CD4-positive, alpha-beta T cell treated with Interleukin-15 for 4 hours (primary cell): ENCODE measurements at places on chromosomes 3 and 15.
A peak's percentile ranks its signal among the peaks of the same experiment; 100 is the strongest.

DNA sequence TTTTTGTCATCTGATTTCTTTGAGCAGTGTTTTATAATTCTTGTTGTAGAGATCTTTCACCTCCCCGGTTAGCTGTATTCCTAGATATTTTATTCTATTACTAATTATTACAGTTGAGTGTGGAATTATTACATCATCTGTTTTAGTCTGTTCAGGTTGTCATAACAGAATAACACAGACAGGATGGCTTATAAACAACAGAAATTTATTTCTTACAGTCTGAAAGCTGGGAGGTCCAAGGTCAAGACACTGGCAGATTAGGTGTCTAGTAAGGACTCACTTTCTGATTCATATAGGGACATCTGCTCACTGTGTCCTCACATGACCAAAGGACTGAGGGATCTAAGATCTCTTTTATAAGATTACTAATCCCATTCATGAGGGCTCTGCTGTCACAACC lies 121.3 kb upstream of the THBS1 start:
- DNase-seq = no peak

- DNase-seq = no peak
These were observed 177.8 kb upstream of the PROK2 start for GRCh38 chr3:71962561-71963240.

GRCh38 chr3:100257586-100257985 lies 3.2 kb upstream of the TBC1D23 start:
- DNase-seq = no peak

DNA sequence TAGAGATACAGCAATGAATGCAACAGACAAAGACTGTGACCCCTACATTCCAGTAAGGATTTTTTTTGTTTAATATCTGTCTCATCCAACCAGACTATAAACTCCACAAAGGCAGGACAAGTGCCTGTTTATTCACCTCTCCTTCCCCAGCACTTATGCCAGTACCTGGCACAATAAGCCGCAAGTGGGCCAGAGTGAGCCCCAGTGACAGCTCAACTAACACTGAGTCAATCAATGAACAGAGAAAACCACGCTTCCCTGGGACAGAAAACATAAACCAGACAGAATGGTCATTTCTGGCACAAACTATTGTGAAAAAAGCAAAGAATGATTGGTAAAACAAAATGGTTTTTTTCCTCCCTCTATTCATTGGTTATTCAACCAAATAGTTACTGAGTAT lies 52.2 kb downstream of the RYK start:
- no peak for DNase-seq

DNA sequence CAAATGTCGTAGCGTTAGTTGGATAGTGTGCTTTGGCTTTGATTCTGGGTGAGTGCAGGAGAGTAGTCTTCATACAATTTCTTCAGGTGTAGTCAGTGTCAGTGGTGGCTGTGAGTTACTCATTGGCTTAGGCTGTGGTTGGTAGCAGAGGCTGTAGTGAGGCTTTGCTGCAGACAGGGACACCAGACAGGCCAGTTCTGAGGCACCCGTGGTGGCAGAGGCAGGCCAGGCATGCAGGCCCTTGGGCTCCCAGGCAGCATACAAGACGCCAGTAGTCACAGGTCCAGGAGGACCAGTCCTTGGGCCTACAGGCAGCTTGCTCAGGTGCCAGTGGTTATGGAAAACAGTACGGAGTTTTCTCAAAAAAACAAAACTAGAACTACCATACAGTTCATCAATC lies 61.3 kb downstream of the DMXL2 start:
- no peak for DNase-seq

DNA sequence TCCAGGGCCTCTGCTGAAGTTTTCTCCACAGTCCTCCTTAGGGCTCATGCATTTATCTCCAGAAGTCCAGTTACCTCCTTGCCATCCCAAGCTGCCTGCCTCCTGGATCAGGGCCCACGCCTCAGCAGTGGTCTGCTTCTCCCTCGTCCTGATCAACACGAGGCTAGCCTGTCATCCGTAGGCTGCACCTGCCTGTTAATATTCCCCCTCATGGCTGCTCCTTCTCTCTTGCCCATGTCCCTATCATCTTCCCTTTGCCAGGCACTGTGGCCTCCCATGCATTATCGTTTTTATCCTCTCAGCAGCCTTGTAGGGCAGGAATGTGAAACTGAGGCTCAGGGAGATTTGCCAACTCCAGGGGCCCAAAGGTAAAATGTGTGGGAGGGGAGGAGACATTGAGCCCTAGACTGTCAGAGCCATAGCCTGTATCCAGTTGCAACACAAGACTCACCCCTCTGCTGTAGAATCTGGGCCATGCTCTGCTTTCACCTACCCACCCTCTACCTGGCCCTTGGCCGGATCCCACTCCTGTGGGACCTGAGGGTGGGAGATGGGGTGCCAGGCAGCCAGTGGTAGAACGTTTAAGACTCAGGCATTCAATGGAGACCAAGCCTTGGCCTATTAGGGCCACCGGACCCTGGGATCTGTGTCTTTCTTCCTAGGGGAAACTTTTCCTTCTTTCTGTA lies 4.6 kb downstream of the GRM2 start:
- no peak for DNase-seq

GRCh38 chr3:34157491-34157890 lies 359.1 kb downstream of the PDCD6IP start:
- no peak for DNase-seq

DNA sequence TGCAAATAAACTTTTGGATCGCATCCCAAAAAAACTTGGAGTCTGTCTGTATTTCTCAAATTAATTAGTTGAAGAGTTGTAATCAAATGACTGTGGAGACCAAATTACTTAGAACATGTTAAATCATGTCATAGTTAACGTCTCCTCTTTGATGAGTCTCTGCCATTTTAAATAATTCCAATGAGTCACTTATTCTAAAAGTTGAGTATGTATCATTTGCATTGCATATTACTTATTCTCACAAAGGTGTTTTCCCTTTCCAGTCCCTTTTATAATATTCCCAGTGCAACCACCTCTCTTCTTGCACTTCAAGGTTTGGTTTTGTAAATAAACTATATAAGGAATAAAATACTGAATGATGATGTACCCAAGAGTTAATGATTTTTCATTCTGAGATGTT lies 36.0 kb upstream of the MBNL1 start:
- DNase-seq = no peak

DNA sequence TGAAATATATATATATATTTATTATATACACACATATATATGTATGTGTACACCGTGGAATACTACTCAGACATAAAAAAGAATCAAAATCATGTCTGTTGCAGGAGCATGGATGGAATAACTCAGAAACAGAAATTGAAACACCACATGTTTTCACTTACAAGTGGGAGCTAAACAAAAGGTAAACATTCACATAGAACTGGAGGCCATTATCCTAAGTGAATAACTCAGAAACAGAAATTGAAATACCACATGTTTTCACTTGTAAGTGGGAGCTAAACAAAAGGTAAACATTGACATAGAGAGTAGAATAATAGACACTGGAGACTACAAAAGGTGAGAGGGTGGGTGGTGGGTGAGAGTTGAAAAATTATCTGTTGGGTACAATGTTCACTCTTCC lies 171.5 kb upstream of the GOLIM4 start:
- DNase-seq = no peak

DNA sequence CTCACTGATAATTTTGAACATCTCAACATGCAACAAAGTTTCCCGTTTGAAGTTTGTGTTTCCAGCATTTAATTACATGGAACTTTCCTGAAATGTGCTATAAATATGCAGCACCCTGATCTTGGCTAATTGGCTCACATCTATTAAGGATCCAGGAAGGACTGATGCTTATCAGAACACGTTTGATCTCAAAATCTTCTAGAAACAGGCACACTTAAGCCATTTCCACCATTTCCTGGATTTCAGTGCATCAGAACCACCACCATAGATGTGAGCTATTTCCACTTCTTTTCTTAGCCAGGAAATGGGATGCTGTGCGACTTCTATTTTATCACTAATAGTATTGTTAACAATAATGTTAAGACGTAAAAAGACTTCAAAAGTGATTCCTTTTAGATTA lies 228.9 kb downstream of the FEZF2 start:
- DNase-seq = no peak

DNA sequence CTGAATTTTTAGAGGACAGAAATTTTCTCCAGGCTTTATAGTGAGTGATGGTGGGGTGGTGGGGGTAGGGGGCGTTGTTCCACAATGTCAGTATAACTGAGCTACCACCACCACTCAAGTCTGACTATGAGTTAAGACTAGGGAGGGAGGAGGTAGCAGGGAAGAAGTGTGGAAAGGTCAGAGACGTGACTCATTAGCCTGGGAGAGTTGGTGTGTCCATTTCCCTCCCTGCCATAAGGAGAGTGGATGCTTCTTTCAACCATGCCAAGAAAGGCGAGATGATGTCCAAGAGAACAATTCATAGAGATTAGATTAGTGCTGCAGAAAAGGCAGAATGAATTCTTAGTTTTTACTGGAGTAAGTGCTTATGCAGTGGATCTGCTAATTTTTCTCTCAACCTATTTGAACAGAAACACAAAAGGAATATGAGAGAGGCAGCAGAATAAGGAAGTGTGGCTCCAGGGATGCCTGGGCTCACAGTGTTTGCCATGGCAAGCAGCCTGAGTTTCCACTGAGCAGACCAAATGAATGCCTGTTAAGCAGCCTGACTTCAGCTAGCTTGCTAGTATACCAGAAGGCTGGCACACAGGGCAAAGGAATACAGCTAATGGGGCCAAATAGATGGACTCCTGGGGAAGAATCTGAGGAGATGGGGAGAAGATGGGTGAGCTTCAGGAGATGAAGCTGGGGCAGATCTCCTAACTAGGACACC lies 708.9 kb downstream of the NTRK3 start:
- no peak for DNase-seq

DNA sequence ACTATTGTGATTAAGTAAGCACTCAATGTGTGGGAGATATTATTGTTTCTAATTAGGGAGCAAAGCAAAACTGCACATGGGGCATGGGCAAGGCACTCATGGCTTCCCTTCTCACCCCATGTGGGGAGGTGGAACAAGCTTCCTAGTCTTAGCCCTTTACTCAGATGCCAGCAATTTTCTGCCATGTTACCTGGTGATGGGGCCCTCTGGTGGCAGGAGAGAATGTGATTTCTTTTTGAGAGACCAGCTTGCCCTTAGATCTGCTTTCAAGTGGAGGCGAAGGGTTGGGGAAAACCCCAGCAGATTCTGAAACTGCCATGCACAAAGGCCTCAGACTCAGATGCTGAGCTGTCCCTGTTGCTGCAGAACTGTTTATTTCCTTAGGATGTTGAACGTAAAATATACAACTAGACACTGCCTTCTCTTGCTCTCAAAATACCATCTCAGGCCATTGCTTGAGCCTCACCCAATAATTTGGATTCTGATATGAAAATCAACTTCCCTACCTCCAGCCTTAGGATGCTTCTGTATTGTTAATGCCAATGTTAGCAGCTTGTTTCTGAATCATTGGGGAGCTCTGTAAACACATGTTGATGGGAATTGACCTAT lies 130.2 kb upstream of the TPRG1 start:
- DNase-seq = peak; percentile 83

DNA sequence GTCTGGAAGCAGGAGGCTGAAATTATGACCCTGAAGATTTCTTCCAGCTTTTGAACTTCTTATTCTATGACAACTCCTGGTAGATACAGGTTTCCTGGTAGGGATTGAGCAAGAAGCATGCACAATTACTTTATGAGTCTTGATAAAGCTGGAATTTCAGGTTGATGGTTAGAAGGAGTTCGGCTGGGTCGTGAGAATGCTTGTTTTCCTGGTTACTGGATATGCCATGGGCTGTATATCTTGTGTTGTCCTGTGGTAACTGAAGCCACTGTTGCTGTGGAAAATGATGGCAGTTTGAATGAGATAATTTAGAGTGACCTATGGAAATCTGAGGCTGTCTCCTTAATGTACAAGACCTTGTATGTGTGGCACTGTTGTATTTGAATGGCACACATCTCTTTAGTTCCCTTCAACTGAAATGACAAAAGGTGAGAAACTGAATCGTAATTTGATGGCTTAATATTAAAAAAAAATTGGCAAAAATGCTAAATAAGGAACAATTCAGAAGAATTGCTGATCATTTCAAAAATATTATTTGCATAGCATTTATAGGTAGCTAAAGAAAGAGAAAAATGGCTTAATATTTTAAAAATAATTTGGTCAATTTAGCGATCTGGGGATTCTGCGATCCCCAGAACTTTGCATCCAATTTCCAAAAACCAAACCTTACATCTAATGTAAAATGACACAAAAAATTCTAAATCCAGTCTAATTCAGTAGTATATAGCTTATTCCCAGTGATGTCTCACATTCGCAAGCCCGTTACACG lies 1.1 kb upstream of the UBE2E1 start:
- DNase-seq = no peak

GRCh38 chr3:118960876-118961450 lies 73.7 kb downstream of the IGSF11 start:
- DNase-seq = no peak

GRCh38 chr3:8094415-8094814 lies 407.2 kb upstream of the LMCD1 start:
- no peak for DNase-seq

GRCh38 chr15:66965201-66965900 lies 100.1 kb upstream of the SMAD3 start:
- DNase-seq = no peak

- no peak for DNase-seq
These were observed 27.2 kb downstream of the SYNM start for GRCh38 chr15:99132122-99132521.

DNA sequence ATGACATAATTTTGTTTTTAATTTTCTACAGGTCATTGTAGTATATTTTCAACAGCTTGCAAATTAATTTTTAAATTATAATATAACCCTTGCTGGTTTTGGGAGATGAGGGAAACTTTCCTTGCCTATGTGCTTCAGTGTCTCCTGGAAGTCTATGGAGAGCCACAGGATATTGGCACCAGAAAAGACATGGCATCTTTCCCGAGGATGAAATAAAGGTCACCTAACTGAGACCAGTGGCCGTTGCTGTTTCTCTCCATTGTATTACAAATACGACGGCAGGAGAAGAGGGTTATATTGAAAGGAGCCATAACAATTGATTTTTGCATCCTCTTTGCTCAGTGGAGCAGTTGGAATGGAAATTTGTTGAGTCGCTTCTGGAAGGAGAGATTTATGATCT lies 19.9 kb upstream of the AQP9 start:
- DNase-seq = no peak
